ENCODE measurements at places on chromosomes 6 and 20. TPM values are rescaled to one million over a fixed set of nuclear protein-coding genes. Genes with fewer than 3 reads are reported as not detected.

The DEFB124 gene
- total RNA-seq = not detected

The GSTA2 gene
- not detected for total RNA-seq

The METTL24 gene
- total RNA-seq = 38.8 TPM

The TCF15 gene
- not detected for total RNA-seq

The EYA4 gene
- total RNA-seq = 0.81 TPM

The THBS2 gene
- 59.0 TPM for total RNA-seq

The ARFGEF2 gene
- 23.8 TPM for total RNA-seq

The BANF2 gene
- total RNA-seq = not detected

The SESN1 gene
- 66.7 TPM for total RNA-seq

The STMND1 gene
- not detected for total RNA-seq

The NOX3 gene
- total RNA-seq = not detected

The PGBD1 gene
- 5.4 TPM for total RNA-seq

The HTR1E gene
- total RNA-seq = not detected

The RAB23 gene
- total RNA-seq = 115 TPM

The GJA10 gene
- total RNA-seq = not detected

The HMGN3 gene
- 50.6 TPM for total RNA-seq

The SCRT2 gene
- total RNA-seq = not detected

The BTNL2 gene
- total RNA-seq = not detected

The UBE2C gene
- 3.3 TPM for total RNA-seq

The SLC44A4 gene
- 1.4 TPM for total RNA-seq

The THEMIS gene
- total RNA-seq = 0.41 TPM

The TGM2 gene
- total RNA-seq = 20.7 TPM

The SPATA2 gene
- 2.1 TPM for total RNA-seq

The FOXO3 gene
- total RNA-seq = 82.0 TPM

The PKHD1 gene
- total RNA-seq = 0.66 TPM

The DZANK1 gene
- total RNA-seq = 2.9 TPM

The RGS17 gene
- 0.41 TPM for total RNA-seq

The GPRC6A gene
- total RNA-seq = not detected

The TMEM200A gene
- total RNA-seq = 0.71 TPM

The SCUBE3 gene
- 12.7 TPM for total RNA-seq

The ULBP2 gene
- total RNA-seq = not detected

The DEFB121 gene
- total RNA-seq = not detected

The HEY2 gene
- total RNA-seq = 1.6 TPM

The VIP gene
- total RNA-seq = 41.3 TPM

The BPI gene
- total RNA-seq = not detected

The MAN1A1 gene
- total RNA-seq = 114 TPM

The KHDC1L gene
- total RNA-seq = not detected

The TCP11 gene
- total RNA-seq = not detected

The MYLK2 gene
- 0.81 TPM for total RNA-seq

The TMEM244 gene
- total RNA-seq = not detected

The SLC35A1 gene
- total RNA-seq = 17.2 TPM

The CRYBG1 gene
- total RNA-seq = 6.4 TPM
